ENCODE measurements at places on chromosomes 1 and 21. TPM values are rescaled to one million over a fixed set of nuclear protein-coding genes. Genes with fewer than 3 reads are reported as not detected.

Gene GABRD
- total RNA-seq, result not detected

GRCh38 chr1:223700942-223701637 lies 11.2 kb upstream of the CAPN2 start:
- DNase-seq, result peak; percentile 95

- DNase-seq, result no peak
Measured at GRCh38 chr1:229156872-229157271, 114.0 kb upstream of the RAB4A start.

DNA sequence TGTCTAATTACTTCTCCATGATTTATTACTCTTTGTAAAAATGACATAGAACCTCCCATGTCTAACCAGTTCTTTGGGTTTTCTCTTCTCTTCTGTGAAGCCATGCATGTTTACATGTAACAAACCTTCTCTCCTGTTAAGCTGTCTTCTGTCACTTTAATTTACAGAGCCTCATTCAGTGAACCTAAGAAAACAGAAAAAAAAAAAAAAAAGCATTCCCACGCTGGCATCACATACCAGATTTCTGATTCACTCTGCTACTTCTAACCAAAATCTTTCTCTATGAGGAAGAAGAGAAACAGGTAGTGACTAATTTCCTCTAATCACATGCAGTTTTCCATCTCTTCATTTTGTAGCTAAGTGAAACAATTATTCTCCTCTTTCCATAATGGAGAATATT lies 141.4 kb upstream of the CXADR start:
- no peak for DNase-seq

GRCh38 chr1:110628323-110629105 lies 22.4 kb upstream of the KCNA2 start:
- no peak for DNase-seq

GRCh38 chr1:41882486-41882885 lies 36.2 kb downstream of the HIVEP3 start:
- no peak for DNase-seq

Gene MRAP
- total RNA-seq, result not detected

GRCh38 chr21:44758781-44759627 lies 42.6 kb downstream of the UBE2G2 start:
- DNase-seq, result no peak

GRCh38 chr1:25458541-25459298 lies 28.0 kb downstream of the MACO1 start:
- no peak for DNase-seq

GRCh38 chr1:184407816-184408510 lies 21.1 kb downstream of the C1orf21 start:
- peak; percentile 3 for DNase-seq

GRCh38 chr21:40681164-40681859 lies 165.6 kb downstream of the DSCAM start:
- DNase-seq, result no peak
